Putamen (tissue), 1 donor: ENCODE measurements at places on chromosomes 5 and 9.

GRCh38 chr5:180399401-180400215, 46.5 kb upstream of the GFPT2 start:
- no peak for DNase-seq

DNA sequence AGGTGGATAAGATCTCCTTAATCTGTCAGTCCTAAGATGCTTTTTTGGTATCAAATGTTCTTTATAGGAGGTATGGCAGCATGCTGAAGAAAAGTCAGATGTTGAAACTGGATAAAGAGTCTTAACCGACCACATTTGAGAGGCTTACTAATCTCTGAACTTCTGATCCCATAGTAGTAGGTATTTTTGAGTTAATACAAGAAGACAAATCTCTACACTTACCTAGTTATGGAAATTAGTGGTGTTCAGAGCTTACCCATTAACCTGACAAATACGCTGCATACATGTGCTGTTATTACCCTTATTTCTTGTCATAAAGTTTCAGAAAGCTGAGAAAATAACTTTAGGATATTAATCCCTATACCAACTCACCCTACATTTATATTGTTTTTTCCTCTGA, 83.0 kb downstream of the ISL1 start:
- DNase-seq, result no peak

GRCh38 chr9:122381206-122381950, 10.6 kb downstream of the PTGS1 start:
- no peak for DNase-seq

GRCh38 chr5:95823218-95823737, 752 bp upstream of the GLRX start:
- DNase-seq, result no peak

- DNase-seq, result no peak
Observed at GRCh38 chr9:99184110-99184474, 37.6 kb downstream of the ALG2 start.

DNA sequence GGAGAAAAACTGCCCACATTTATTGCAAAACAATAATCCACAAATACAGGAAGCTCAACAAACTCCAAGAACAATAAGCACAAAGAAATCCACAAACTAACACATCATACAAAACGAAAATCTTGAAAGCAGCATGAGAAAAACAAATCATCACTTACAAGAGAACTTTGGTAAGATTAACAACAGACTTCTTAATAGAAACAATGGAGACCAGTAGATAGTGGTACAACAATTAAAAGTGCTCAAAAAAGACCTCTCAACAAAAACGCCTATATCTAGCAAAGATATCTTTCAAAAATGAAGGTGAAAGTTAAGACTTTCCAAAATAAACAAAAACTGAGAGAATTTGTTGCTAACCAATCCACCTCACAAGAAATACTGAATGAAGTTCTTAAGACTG, 38.4 kb downstream of the CDKL3 start:
- DNase-seq, result no peak

- DNase-seq, result no peak
Observed at GRCh38 chr9:35557320-35557719, 47.7 kb upstream of the TESK1 start.

GRCh38 chr5:13331585-13331984, 612.9 kb downstream of the DNAH5 start:
- DNase-seq, result no peak

DNA sequence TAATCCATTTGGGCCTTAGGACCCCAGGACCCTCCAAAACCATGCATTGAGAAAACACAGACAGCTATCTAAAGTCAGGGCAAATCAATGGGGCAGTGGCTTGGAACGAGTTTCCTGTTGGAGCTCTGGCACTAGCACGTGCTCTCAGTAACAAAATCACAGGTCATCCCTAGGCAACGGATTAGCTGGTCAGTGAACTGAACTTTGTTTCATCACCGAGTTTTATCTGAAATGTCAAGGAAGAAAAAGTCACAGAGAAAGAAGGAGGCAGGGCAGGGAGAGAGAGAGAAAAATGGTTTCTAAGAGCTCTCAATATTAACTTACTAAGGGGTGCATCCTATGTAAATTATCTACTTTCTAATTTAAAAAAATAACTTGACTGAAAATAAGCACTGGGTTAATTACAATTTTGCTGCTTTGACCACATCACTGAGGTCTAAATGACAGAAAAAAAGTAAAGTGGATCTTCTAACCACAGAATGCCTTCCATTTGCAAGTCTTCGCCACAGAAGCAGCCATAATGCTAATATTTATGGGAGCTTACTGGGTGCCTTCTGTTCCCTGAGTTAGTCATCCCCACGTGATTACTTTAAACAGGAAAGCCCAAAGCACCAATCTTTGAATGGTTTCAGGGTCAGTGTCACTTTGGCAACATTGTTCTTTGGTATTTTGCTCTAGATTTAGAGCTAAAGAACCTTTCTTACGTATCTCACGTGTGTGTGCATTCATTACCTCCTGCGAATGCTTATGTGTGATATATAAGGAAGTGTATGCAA, 503.9 kb downstream of the RASEF start:
- DNase-seq, result no peak

GRCh38 chr5:40630126-40630525, 49.6 kb upstream of the PTGER4 start:
- no peak for DNase-seq

DNA sequence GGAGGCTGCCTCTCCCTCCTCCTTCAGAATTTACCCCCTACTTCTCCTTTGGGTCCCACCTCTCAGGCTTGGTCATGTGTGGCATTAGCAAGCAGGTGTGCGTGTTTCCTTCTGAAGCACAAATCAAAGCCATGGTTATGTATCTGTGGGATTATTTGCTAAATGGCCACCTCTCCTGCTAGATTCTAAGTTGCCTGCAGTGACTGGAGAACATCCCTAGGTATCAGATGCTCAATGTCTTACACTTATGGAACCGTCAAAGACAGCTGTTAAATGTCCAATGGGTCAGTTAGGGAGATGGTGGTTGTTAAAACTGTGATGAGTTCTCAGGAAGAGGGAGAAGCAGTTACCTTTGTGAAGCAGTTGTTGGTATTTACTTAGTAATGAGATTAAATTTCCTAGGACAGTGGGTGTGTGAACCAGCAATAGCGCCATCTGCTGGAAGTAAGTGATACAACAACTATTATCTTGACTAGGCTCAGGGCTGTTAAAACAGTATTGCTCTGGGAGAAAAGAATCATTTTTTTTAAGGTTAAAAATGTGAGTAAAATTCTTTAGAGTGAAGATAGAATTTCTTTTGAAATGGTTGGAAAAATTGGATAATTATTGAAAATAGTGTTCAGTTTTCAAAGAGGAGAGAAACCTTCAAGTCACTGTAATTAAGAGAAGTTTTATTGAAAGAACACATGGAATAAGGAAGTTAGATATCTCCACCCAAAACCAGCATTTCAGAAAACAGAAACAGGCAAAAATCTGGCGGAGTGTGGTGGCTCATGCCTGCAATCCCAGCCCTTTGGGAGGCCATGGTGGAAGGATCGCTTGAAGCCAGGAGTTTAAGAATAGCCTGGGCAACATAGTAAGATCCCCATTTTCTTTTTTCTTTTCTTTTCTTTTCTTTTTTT, 71.3 kb downstream of the TMC1 start:
- peak; percentile 63 for DNase-seq
